Coronary artery (tissue), 2 donors: ENCODE measurements at places on chromosomes 5 and 9.

DNA sequence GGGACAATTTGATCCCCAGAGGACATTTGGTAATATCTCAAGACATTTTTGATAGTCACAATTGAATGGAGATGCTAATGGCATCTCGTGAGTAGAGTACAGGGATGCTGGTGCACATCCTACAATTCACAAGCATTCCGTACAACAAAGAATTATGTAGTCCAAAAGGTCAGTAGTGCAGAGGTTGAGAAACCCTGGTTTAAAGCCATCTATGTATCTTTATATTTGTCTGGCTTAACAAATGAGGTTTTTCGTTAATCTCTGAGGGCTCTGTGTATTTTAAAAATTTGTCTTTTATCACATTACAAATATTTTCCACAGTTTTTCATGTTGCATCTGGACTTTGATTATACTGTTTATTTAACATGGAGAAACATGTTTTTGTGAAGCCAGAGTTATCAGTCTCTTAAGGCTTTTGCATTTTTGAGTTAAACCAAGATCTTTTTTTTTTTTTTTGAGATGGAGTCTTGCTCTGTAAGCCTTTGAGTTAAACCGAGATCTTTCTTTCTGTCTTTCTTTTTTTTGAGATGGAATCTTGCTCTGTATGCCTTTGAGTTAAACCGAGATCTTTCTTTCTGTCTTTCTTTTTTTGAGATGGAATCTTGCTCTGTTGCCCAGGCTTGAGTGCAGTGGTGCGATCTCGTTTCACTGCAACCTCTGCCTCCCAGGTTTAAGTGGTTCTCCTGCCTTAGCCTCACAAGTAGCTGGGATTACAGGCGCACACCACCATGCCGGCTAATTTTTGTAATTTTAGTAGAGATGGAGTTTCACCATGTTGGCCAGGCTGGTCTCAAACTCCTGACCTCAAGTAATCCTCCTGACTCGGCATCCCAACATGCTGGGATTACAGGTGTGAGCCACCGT lies 2.8 kb downstream of the HSDL2 start:
- no peak for DNase-seq

DNA sequence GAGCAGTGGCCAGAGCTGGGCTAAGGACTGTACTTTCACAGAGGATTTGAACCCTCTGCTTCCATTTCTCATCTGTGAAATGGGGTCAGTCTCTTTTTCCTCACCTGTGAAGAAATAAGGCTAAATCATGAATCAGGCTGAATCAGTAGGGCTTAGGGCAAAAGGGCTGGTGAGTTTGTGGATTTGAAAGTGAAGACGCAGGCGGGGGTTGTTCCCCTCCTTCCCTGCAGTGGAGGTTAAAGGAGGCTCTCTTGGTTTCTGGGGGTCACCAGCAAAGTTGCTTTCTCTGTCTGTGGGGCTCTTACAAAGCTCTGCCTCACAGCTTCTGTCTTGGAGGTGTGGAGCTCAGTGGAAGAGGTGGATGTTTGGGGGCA lies 17.6 kb upstream of the NDST1 start:
- no peak for DNase-seq

DNA sequence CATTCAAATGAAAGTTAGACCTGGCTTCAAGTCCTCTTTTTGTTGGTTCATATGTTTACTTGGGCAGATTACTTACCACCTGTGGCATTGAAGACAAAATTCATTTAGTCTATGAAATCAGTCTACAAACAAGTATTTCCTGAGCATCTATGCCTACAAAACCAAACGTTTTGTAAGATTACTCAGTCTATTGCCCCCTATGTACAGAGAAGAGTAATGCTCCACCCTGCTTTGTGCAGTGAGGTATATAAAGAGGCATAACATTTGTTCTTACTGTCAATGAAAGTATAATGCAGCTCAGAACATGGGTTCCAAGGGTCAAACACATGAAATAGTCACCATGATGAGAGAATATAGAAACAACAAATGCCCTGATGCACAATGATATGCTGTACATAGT lies 580.7 kb downstream of the KIF4B start:
- no peak for DNase-seq

GRCh38 chr5:56607551-56607950 lies 207.8 kb upstream of the MAP3K1 start:
- no peak for DNase-seq

GRCh38 chr5:137791387-137791786 lies 37.2 kb upstream of the HNRNPA0 start:
- DNase-seq: no peak

DNA sequence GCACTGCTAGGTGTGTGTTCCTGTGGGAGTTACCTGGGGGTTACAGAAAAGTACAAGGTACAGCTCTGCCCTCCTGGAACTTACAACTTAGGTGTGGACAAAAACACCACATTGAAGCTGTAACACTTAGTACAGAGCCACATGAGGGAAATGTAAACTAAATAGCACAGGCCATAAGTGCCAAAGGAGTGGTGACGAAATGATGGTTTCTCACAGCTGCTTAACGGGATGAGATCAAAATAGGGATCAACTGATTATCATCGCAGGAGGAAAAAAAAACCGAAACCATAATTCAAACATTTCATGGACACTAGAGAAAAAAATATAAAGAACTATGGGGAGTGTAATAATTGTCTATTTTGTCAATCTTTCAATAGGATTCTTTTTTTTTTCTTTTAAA lies 5.9 kb downstream of the LIX1 start:
- no peak for DNase-seq

DNA sequence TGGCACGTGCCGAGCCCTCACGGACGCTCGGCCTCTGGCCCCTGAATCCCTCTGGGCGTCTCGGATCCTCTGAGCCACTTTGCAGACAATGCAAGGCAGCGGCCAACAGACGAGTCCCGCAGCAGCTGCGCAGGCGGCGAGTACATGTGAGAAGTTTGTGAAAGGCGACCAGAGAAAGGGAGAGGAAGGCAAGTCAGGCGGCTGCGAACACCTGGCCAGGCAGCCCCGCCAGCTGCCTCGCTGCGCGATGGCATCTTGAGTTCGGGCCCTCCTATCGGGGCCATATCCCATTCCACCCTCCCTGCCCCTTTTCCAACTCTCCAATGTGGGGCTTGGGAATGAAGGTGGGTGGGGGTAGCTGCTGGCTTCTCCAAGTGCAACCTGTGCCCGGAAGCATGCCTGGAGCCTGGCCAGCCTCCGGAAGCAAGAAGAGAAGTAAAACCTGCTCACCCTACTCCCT lies 4.5 kb upstream of the POU4F3 start:
- DNase-seq: no peak
